ENCODE measurements at places on chromosomes 5 and 9. TPM values are rescaled to one million over a fixed set of nuclear protein-coding genes. Genes with fewer than 3 reads are reported as not detected.
A peak's percentile ranks its signal among the peaks of the same experiment; 100 is the strongest.

GRCh38 chr9:135281791-135282737, 194.6 kb downstream of the OLFM1 start:
- peak; percentile 86 for DNase-seq

Gene CMYA5
- total RNA-seq, result 33.4 TPM

- DNase-seq, result no peak
Observed at GRCh38 chr5:32202394-32202793, 28.3 kb upstream of the GOLPH3 start.

DNA sequence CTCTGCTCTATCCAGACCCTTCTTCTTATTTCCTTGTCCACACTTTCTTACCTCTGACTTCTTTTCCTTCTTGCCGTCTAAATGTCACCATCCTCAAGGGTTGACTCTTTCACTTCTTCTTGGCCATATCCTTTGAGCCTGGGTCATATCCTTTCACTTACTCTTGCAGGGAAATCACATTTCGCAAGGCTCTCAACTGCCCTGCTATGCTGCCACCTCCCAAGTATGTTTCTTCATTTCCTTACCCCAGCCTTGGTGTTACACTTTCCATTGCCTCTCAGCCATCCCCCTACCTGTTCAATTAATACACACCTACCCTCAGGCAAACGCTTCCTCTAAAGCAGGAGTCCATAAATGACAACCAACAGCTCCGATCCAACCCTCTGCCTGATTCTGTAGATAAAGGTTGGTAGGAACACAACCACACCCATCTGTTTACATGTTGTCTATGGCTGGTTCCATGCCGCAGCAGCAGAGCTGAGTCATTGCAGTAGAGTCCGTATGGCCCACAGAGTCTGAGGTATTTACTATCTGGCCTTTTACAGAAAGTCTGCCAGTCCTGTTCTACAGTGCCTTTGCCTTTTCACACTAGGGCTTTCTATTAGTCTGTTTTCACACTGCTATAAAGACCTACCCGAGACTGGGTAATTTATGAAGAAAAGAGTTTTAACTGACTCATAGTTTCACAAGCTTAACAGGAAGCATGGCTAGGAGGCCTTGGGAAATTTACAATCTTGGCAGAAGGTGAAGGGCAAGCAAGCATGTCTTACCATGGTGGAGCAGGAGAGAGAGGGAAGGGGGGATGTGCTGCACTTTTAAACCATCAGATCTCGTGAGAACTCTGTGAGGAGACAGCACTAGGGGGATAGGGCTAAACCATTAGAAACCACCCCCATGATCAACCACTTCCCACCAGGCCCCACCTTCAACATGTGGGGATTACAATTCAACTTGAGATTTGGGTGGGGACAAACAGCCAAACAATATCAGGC, 97.9 kb downstream of the SV2C start:
- DNase-seq, result no peak

- DNase-seq, result no peak
Observed at GRCh38 chr5:73759771-73760170, 133.8 kb downstream of the ARHGEF28 start.

Gene PDE6A
- not detected for total RNA-seq

DNA sequence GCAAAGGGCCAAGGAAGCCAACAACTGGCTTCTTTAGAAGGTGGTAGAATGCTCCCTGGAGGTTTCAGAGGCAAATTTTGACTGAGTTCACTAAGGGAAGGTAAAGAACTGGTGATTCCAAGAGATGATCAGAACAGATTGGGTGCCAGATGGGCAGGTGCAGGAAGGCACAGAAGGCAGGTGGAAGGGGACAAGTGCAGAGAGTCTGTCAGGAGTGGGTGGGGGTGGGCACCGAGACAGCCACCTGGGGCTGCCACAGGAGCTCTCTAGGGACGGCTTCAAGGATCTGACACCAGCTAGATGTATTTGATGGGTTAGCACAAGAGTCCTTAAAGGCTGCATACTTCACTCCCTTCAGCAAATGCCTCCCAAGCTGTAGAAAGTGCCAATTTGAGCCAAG, 207.3 kb downstream of the PTTG1 start:
- DNase-seq, result no peak

Gene CCNJL
- 12.4 TPM for total RNA-seq

DNA sequence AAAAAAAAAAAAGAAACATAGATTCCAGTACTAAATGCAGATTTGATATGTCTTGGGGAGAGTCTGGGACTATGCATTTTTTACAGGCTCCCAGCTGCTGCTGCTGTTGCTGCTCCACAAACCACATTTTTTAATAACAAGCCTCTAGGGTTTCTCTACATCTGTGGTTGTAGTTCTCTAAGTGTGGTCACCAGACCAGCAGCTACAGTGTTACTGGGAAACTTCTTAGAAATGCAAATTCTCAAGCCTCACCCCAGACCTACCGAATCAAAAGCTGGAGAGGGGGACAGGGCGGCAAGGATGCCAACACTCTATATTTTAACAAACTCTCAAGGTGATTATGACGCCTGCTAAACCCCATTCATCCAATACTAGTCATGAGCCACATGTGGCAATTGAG, 293.4 kb upstream of the PTGER4 start:
- DNase-seq, result no peak

- DNase-seq, result no peak
Observed at GRCh38 chr5:39049315-39049714, 24.9 kb downstream of the RICTOR start.

Gene CYLC2
- not detected for total RNA-seq

Gene NCS1
- 54.6 TPM for total RNA-seq

GRCh38 chr9:21559402-21560280, 77.5 kb upstream of the IFNE start:
- peak; percentile 66 for DNase-seq

DNA sequence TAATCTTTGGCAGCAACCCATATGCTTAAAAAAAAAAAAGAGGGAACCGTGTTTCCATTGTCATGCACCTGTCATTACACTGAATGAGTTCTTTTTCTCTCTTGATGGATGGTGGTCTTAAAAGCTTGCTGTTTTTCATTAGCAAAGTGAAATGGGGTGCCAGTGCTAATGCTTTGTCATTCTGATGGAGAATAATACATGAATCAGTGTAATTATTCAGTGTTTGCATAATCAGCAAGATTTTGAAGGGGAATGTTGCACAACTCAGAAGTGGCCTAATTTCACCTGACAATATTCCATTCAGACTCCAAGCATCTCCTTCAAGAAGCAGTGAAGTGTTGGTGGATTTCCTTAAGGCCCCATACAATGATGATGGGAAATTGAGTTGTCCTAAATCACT, 38.1 kb downstream of the MAP1B start:
- DNase-seq, result no peak

Gene TAF11L7
- not detected for total RNA-seq

DNA sequence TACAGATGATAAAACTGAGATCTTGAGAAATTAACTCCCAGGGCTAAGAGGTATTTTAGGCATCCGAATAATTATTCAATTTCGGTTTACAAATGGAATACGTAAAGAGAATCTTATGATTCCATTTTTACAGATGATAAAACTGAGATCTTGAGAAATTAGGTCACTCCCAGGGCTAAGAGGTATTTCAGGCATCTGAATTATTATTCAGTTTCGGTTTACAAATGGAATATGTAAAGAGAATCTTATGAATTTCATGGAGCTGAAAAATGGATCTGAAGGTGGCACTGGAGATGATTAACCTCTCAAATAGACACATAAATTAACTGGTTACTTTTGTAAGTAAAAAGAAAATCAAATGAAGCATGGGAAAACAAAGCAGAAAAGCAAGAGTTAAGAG, 44.2 kb downstream of the FGF1 start:
- no peak for DNase-seq

DNA sequence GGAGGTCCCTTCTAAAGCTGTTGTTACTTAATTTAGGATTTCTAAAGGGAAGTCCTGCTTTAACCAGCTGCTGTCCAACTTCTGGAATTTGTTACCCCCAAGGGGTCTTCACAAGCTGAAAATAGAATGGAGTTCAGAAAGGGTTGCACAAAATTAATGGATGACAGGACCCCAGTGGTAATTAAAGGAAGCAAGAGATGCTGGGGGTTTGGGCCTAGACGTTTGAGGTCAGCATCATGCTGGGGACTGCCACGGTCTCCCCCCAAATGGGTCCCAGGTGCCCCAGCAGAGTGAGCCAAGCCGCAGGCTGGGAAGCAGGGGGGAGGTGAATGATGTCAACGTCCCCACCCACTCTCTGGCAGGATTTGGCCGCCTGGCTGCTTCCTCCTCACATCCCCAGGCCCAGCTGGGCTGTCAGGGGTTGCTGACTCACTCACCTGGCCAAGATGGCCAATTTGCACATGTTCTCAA, 97.5 kb upstream of the ARAP3 start:
- peak; percentile 54 for DNase-seq

DNA sequence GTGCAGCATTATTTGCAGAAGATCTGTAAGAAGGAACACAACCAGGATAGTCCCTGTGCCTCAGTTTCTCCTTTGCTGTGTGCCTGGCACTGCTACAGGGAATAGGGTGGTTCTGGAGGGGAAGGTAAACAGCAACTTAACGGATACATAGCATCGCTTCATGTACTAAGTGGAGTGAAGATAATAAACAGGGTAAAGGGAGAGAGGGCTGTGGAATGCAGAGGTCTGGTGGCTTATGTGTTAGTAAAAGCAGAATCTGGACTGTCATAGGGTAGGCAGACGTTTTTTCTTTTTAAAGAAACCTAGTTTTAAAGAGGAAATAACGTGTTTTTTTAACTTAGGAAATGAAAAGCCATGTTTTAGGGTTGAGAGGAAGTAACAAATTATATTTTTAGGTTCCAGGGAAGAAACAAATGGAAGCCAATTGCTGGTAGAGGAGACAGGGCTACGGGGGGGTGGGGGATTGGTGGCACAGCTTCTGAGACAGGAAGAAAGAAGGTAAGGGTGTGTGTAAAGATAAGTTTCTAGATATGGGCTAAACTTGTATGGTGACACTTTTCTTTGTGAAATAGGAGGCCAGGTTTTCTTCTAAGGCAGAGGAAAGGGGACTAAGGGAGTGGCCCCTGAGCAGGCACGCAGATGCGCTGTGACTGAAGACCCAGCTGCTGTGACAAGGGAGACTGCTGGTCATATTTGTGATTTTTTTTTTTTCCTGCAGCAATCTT, 1.3 kb downstream of the GNG10 start:
- no peak for DNase-seq

Gene PCDHB6
- total RNA-seq, result 1.6 TPM

Gene SPINK6
- not detected for total RNA-seq

- DNase-seq, result no peak
Observed at GRCh38 chr5:109650493-109650892, 39.2 kb upstream of the MAN2A1 start.

DNA sequence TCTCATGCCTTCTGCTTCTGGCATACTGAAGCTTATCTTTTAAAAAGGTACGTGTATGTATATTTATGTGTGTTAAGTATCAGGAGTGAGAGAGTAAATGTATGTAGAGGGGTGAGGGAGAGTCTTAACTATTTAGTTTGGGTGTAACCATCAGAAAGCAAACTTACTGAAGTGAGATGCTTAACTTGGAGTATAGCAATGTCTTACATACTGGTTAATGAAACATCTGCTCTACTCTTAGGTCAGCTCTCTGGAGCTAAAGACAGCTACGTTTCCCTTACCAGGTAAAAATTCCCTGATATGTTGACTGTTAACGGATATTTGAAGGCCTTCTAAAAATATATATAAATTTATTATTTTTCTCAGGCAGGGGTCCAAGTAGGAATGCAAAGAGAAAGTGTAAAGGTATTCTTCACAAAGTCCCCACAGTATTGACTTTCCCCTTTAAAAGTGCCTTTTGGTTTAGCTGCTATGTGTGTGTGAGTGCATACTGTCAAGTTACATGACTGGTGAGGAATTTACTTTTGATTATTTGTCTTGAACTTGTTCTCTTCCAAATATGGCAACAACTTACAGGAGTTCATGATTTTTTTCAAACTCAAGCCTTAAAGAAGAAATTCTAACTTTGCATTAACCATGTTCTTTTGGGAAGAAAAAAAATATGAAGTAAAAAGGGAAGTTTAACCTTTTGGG, 12.3 kb upstream of the C5orf24 start:
- no peak for DNase-seq

DNA sequence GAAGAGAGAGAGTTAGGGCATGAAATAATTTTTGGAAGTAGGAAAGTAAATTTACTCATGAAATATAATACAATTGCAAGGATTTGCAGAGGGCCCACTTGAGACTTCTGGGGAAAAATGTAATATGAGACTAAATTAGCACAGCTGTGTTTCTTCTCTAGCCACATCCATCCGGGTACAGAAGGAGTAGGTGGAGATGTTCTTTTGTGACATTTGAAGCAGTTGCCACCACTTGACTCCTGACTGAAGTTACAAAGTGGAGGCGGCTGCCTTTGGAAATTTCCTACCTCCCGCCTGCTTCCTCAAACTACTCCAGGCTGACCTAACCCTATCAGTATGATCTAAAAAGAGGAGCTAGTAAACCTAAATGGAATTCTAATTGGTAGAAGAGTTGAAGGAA, 58.1 kb upstream of the SHISAL2B start:
- DNase-seq, result no peak

Gene FAM169A
- 15.2 TPM for total RNA-seq

Gene BTNL8
- total RNA-seq, result not detected

DNA sequence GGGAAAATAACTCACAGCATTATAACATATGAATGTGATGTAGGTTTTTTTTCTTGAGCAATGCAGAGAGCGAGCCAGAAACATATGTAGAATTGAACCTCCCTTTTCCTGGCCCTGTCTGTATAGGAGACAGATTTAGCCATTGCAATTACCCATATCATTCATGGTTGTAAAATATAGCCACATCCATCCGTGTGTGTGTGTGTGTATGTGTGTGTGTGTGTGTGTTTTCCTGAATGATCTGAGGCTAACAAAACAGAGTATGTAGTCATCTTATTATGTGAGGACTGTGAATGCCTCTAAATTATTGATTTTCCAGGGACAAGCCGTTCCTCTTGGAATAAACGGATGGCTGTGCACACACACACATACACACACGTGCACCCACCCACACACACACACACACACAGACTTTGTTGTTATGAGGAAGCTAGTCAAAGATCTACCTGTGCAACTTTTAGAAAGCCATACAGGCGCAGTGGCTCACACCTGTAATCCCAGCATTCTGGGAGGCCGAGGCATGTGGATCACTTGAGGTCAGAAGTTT, 11.7 kb upstream of the DENND1A start:
- DNase-seq, result no peak

DNA sequence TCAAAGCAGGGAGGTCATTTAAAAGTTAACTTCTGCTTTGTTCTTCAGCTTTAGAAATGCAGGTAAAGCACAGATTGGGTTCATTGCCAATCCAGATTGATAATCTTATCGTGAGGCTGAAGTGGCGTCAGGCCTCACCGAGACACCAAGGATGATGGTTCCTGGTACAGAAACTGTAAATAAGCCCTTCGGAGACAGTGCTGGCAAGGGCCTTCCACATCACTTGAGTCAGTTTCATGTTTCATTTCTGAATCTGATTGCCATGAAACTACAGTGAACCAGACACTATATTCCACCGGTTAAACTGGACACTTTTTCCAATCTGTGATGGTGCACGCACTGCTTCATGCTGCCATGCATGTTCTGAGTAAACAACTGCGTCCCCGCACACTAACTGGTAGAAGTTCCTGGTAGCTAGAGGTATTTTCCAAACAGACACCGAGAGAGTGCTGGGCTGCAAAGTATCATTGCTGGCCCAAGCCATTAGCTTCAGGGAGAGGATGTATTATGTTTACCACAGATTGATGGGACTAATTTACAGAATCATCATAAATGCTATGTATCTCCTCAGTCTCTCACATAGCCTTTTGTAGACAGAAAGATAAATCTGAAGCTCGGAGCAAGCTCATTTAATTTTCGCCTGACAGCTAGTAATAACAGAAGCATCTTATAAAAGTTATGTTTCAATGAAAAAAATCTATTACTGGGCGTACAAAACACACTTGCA, 336.1 kb downstream of the GLIS3 start:
- no peak for DNase-seq

Gene LCN9
- not detected for total RNA-seq

Gene HAVCR2
- 5.6 TPM for total RNA-seq

Gene SLC25A2
- 1.3 TPM for total RNA-seq

Gene ASS1
- 271 TPM for total RNA-seq
